ENCODE measurements at places on chromosomes 16 and 17. TPM values are rescaled to one million over a fixed set of nuclear protein-coding genes. Genes with fewer than 3 reads are reported as not detected.

GRCh38 chr16:49280105-49280741 is 1.4 kb downstream of the CBLN1 start:
- no peak for DNase-seq

DNA sequence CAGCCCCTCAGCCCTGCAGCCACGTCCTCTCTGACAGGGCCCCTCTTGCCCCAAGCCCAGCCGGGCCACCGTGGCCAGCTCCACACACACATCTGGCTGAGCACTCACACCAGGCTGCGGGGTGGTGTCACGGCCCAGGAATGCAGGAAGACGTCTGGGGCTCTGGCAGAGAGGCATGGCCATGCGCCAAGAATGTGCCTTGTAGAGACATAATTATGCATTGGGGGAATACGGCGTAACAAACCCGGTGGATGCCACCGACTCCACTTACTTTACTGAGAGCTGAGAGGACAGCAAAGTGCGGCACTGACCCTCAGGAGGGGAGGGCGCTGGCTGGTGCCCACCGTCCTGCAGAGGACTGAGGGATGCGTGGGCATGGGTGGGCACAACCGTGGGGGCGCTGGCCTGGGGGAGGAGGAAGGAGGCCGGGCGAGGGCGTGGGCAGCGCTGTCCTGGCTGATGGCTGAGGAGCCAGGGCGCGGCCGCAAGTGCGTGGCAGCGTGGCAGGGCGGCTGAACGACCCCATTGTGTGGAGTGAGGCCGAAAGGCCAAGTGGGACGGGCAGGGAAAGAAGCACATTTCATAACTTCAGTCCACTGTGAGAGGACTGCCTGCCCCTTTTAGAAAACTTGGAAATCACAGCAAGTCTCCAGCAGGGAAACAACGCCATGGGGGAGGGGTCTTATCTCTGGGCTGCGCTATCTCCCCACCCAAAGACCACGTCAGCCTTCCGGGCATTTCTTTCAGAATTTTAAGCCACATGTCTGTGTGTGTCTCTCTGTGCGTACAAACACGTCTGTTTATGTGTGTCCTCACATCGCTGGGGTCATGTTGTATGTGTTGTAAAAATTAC is 30.6 kb downstream of the METRNL start:
- no peak for DNase-seq

- no peak for DNase-seq
Measured at GRCh38 chr17:5241861-5242671, 7.4 kb upstream of the SCIMP start.

The PTX4 gene
- total RNA-seq = not detected

All from activated CD4-positive, alpha-beta memory T cell treated with anti-CD3 and anti-CD28 coated beads, Interleukin-2, amount 10 ng/mL, durations not matched to agents 7 days and 5 days (primary cell).